ENCODE measurements at places on chromosomes 6 and 20. TPM values are rescaled to one million over a fixed set of nuclear protein-coding genes. Genes with fewer than 3 reads are reported as not detected.

RBM24 gene
- not detected for total RNA-seq

NOX3 gene
- not detected for total RNA-seq

TP53RK gene
- 17.2 TPM for total RNA-seq

FAM210B gene
- 6.7 TPM for total RNA-seq

MLIP gene
- not detected for total RNA-seq

RAET1L gene
- not detected for total RNA-seq

BPIFB2 gene
- not detected for total RNA-seq

HLA-DQB1 gene
- total RNA-seq, result 7.0 TPM

MAS1 gene
- total RNA-seq, result not detected

KCNQ5 gene
- total RNA-seq, result 15.7 TPM

THBS2 gene
- not detected for total RNA-seq

STX16 gene
- total RNA-seq, result 126 TPM

CLPSL2 gene
- total RNA-seq, result not detected

IFT52 gene
- total RNA-seq, result 15.7 TPM

KHDC3L gene
- not detected for total RNA-seq
